ENCODE measurements at places on chromosomes 2 and 18.

- DNase-seq, result peak; percentile 70
Measured at GRCh38 chr18:79393635-79394533, 1.8 kb upstream of the NFATC1 start.

DNA sequence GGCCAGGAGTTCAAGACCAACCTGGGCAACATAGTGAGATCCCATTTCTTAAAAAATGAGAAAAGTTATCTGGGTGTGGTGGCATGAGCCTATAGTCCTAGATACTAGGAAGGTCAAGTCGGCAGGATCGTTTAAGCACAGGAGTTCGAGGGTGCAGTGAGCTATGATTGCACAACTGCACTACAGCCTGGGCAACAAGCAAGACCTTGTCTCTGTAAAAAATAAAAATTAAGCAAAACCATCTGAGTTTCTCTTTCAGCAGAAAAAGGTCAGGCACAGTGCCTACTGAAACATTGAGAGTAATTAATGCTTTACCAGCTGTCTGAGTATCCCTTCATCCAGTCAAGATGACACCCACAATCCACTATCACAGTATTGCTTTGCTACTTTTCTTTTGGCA lies 258.3 kb downstream of the MBD5 start:
- DNase-seq, result no peak

DNA sequence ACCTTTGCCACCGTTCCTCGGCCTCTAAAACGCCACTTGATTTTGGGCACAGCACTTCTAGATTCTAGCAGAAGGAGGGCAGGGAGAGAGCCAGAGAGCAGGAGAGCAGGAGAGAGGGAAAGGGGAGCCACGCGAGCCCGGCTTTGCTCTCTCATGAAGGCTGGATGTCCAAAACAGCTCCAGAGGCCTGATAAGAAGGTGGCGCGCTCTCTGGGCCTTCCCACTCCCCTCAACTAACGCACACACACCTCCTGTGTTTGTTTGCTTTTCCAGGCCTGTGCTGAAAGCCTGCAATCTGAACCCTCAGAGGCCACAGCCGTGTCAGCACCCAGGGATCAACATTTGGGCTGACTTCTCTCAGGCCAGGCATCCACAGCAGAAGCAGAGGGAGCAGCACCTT lies 184.8 kb upstream of the SOX11 start:
- no peak for DNase-seq

- DNase-seq, result no peak
Measured at GRCh38 chr2:150598383-150598782, 110.9 kb upstream of the RND3 start.

DNA sequence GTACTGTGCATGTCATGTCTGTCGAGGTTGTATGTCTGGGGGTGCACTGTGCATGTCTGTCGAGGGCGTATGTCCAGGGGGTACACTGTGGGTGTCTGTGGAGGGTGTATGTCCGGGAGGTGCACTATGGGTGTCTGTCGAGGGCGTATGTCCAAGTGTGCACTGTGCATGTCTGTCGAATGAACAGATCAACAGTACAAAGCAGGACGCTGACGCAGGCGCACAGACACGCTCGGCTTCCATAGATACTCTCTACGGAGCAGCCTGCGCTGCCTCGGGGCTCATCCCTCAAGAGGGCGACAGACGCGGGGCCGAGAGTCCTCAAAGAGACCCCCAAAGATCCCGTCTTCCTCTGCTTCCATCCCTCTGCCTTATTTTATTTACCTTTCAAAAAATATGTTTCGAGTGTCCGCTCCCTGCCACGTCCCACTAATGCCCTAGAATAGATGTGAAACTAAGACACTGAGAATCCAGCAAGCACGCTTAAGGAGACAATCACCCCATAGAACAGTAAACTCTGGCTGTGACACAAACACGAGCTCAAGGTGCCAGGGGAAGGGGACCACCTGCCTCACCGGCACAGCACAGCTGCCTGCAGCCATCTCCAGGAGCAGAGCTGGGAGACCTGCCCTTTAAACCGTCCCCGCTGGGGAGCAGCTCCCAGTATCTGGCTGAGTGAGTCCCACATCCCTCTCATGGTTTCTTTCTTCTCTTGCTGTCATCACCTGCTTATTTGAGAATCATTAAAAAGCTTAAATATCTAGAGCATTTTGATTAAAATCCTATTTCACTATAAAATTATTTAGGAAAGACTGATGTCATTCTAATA lies 250.5 kb upstream of the MYT1L start:
- no peak for DNase-seq

GRCh38 chr18:32868406-32868805 lies 95.6 kb upstream of the KLHL14 start:
- no peak for DNase-seq

DNA sequence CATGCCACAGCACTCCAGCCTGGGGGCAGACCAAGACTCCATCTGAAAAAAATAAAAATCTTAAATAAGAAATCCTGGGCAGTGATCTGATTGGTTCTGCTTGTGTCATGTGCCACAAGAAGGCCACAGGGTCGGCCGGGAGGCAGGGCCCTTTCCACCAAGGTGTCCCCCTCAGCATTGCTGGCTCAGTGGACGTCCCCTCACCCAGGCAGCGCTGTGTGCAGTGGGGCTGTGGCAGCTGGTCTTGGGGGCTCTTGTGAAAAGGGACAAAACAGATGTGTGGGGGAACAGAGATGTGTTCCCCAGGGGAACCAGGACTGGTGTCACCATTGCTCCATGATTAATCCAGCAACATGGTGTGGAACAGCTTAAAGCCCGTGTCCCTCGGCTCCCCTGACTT lies 60.5 kb downstream of the HS6ST1 start:
- no peak for DNase-seq

Measured in RPMI8226 (cell line).